ENCODE measurements at places on chromosomes 2 and 18.
A peak's percentile ranks its signal among the peaks of the same experiment; 100 is the strongest.

GRCh38 chr2:109258905-109259540 lies 130.0 kb downstream of the SH3RF3 start:
- DNase-seq = no peak

- DNase-seq = no peak
These were observed 405.9 kb upstream of the ACVR2A start for GRCh38 chr2:147438882-147439281.

DNA sequence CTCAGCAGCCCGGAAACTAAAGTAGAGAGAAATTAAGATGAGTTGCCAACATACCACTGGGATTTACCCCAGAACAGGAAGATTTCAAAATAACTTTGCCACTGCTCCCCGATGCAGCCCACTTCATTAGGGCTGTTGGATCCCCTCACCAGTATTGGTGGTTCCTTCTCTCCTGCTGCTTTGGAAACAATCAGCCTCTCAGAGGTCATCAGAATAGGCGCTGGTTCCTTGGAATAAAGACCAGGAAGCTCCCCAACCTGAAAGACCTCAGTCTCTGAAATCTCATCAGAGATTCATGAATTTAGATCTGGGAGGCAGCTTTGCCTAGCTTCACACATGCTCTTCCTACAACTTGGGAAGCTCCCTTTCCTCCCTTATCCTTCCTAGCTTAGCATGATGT lies 332.4 kb downstream of the STK39 start:
- DNase-seq = no peak

DNA sequence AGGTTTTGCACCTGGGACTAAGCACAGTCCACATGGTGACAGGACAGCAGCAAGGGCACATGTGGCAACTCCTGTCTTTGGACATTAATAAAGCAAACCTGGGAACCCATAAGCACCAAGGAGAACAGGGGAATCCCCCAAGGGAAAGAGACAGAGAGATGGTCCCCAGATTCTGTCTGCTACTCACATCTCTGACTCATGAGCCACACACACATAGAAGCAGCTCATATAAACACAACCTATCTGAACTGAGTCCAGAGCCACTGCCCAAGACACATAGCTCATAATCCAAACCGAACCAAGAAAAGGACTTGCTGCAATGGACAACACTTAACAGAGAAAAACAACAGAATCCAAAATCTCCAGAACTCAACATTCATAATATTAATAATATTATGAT lies 82.5 kb downstream of the OSBPL1A start:
- DNase-seq = no peak

GRCh38 chr2:210839450-210839849 lies 283.1 kb downstream of the CPS1 start:
- no peak for DNase-seq

DNA sequence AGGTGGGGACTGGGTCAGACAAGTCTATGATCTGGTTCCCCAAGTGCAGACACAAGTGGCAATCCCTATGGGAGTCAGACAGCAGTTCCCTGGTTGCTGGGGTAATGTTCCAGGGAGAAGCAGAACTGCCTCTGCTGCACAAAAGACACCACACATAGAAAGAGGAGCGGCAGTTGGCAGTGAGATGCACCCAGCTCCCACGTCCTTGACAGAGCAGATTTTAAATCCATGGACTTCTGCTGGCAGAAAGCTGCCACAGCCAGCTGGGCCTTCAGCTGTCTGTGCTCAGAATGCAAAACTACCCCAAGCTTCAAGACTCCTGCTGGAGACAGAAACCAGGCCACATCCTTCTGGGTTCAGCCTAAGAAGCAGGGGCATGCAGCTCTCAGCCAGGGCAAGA lies 147.2 kb downstream of the ETAA1 start:
- DNase-seq = no peak

GRCh38 chr2:105309147-105309545 lies 20.4 kb downstream of the TGFBRAP1 start:
- DNase-seq = peak; percentile 32

DNA sequence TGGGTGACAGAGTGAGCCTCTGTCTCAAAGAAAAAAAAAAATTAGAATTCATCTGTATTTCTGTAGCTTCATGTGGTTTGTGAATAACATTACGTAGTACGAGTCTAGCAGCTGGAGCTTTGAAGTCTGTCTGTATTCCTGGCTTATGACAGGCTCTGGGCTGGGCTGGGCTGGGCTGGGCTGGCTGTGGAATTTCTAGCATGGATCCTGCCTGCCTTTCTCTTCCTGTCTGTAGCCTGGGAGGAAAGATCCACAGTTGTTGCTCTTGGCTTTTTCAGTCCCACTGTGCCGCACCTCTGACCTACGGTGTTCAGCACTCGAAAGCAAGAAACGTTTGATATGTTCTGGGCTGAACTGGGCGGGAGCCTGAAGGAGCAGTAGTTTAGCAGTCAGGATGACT lies 55.4 kb downstream of the BOLA3 start:
- DNase-seq = peak; percentile 40

GRCh38 chr2:213068676-213069359 lies 82.6 kb downstream of the IKZF2 start:
- no peak for DNase-seq

GRCh38 chr18:75036917-75037688 lies 171.8 kb downstream of the PTGR3 start:
- DNase-seq = no peak

- no peak for DNase-seq
These were observed 10.3 kb upstream of the AGXT start for GRCh38 chr2:240858321-240858720.

GRCh38 chr2:151020411-151020810 lies 241.3 kb downstream of the RBM43 start:
- no peak for DNase-seq

GRCh38 chr2:38465789-38466127 lies 88.7 kb upstream of the ATL2 start:
- DNase-seq = no peak

- no peak for DNase-seq
These were observed 32.2 kb downstream of the KIF1A start for GRCh38 chr2:240787521-240788472.

GRCh38 chr2:184834699-184835397 lies 236.5 kb downstream of the ZNF804A start:
- no peak for DNase-seq

- no peak for DNase-seq
These were observed 185.9 kb upstream of the KLHL14 start for GRCh38 chr18:32958746-32959145.

- no peak for DNase-seq
These were observed 3.7 kb downstream of the PRKAG3 start for GRCh38 chr2:218827701-218828476.

GRCh38 chr2:118278046-118278445 lies 189.8 kb downstream of the INSIG2 start:
- DNase-seq = no peak

- DNase-seq = no peak
These were observed 27.3 kb downstream of the NDUFA10 start for GRCh38 chr2:239997686-239998409.

GRCh38 chr2:152097801-152098495 lies 896 bp downstream of the CACNB4 start:
- no peak for DNase-seq

DNA sequence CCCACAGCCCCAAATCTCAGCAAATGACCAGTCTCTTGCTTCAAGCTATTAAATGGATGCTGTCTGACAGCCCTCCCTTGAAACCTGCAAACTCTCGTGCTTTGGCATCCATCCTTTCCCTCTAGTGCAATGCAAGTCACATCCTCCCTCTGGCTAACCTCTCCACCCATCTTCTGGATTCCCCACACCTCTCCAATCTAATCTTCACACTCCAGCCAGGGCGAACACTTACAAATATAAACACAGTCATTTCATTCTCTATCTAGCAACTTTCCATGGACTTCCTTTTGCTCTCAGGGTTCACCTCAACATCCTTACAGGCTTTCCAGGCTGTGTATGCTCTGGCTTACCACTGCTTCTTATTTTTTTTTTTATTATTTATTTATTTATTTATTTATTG lies 10.1 kb upstream of the NARS1 start:
- no peak for DNase-seq

GRCh38 chr2:137826373-137827372 lies 137.6 kb upstream of the HNMT start:
- DNase-seq = no peak
